ENCODE measurements at places on chromosomes 2 and 18. TPM values are rescaled to one million over a fixed set of nuclear protein-coding genes. Genes with fewer than 3 reads are reported as not detected.

Gene ASPRV1
- 0.33 TPM for total RNA-seq

Gene REG3G
- total RNA-seq: not detected

Gene SP9
- total RNA-seq: not detected

Gene CFAP65
- total RNA-seq: not detected

Gene KDSR
- total RNA-seq: 42.6 TPM

Gene IL36A
- total RNA-seq: not detected

GRCh38 chr2:173962583-173963110 lies 2.5 kb downstream of the SP3 start:
- no peak for DNase-seq

GRCh38 chr2:46937471-46937901 lies 21.9 kb upstream of the MCFD2 start:
- no peak for DNase-seq

DNA sequence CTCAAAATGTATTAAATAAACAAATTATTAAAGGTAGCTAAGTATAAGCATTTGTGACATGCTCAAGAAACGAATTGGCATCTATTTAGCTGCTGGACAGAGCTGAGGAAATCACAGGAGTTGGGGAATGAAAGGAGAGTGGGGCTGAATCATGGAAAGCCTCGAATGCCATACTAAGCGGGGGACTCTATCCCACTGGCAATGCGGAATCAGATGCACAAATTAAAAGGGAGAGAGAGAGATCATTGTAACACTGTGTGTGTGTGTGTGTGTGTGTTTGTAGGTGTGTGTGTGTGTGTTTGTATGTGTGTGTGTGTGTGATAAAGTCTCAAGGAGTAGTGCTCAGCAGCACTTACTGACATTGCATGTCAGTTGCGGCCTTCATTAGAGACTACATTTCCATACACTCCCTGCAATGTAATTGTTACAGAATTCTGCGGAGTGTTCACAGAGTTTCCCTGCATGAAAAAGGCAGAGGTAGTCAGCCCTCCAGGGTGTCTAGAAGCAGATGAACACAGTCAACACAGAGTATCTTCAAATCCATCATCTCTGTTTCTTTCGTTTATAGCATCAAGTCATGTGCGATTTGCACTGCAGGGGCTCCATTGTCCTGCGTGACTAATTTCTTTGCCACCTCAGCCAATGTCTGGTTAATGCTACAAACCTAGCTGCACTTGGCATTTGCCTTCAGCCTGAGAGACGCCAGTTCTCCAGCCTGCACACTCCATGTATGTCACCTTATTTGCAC lies 111.7 kb upstream of the CYRIA start:
- DNase-seq: no peak

GRCh38 chr18:79217979-79218604 lies 148.9 kb downstream of the ATP9B start:
- no peak for DNase-seq

DNA sequence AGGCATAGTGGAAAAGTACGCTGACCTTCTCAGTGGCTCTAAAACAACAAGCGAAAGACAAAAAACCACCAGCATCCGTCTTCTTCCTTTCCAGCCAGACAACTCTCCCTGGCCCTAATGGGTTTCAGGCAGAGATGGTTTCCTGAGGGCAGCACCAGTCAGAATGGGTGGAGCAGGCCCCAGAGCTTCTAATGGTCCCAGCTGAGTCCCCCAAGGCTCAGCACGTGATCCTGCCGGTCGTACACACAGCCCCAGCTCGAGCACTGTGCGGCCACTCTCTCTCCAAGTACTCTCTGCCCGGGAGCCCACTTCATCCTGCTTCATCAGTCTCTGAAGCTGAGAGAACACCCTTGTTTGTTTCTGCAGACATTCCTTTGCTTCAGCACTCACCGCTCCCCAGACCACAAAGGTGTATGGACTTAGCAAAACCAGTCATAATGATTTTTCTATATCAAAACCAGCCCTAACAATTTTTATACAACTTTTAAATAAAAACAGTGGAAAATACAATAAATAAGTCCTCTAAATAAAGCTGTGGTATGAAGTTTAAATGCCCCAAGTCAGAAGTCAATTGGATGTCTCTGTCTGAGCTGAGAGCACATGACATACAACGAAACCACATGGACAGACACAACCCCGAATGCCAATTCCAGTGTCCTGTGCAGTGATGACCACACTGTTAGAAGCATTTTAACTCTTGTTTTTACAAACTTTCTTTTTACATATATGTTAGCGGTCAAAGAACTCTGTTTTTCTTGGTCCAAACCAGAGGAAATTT lies 63.9 kb downstream of the PARD6G start:
- no peak for DNase-seq

DNA sequence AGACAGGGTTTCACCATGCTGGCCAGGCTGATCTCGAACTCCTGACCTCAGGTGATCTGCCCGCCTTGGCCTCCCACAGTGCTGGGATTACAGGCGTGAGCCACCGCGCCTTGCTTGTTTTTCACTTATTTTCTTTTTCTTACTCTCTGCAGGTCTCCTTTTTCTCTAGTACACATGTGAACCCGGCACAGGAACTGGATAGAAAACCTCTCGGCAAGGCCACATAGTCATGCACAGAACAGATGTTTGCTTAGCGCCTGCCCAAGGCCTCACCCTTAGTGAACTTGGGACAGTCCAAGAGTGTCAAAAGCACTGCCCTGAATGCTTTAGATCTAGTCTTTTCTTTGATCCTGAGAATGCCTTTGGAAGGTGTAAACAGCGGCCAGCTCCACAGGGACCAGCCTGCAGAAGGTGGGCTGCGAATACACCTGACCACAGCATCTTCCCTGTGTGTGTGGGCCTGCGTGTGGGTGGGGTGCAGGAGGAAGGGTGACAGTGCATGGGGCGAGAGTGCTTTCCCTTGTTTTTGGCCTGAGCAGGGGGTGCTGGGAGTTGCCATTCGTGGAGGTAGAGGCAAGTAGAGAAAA lies 27.0 kb downstream of the IMPA2 start:
- DNase-seq: no peak

DNA sequence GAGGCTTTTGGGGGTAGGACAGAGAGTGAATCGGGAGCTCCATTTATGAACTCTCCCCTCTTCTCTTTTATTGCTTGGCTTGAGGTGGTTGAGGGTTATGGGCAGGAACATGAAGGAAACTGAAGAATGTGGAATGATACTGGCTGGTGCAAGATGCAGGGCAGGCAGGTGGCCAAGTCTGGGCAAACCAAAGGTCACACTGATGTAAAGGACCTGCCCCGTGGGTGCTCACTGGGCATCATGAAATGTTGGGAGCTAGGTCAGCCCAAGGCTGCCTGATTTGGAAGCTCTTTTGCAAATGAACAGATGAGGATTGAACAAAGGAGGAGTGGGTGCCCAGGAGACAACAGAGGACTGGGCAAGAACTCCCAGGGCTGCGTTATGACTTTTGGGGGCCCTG lies 328.9 kb downstream of the CLIP4 start:
- no peak for DNase-seq

DNA sequence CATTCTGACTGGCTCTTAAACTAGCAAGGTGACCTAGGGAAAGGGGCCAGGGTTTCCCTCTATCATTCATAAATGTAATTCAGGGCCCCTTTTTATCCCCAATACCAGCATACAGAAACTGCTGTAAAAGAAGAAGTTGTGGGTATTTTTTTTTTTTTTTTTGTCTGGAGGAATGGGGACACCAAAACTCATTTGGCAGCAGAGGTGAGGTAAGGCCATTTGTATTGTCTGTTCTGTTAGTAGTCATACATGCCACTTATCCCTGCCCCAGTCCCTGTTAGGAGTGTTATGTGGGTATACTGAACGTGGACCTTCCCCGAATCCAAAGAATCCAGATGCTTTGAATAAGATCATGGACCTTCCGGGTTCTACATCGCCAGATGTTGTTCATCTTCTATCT lies 1.7 kb downstream of the SEPTIN2 start:
- no peak for DNase-seq

DNA sequence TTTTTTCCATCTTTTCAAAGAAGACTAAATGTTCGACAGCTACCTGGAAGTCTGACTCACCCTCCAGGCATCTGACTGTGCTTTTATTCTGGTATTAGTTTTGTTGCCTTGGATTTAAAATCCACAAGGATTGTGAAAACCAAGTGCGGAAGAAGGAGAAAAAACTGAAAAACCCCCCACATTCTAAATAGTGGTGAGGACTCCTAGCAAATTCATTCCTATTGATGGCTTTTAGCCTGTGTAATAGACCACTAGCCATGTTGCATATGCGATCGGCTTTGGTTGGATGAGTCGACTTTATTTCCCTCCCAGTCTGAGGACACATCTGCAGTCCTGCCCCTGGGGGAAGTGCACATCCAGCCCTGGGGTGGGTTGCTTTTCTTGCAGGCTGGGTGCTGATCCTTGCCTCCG lies 16.9 kb downstream of the LDLRAD4 start:
- DNase-seq: no peak

- DNase-seq: peak; percentile 56
Observed at GRCh38 chr18:56067969-56068671, 480.1 kb upstream of the TCF4 start.

DNA sequence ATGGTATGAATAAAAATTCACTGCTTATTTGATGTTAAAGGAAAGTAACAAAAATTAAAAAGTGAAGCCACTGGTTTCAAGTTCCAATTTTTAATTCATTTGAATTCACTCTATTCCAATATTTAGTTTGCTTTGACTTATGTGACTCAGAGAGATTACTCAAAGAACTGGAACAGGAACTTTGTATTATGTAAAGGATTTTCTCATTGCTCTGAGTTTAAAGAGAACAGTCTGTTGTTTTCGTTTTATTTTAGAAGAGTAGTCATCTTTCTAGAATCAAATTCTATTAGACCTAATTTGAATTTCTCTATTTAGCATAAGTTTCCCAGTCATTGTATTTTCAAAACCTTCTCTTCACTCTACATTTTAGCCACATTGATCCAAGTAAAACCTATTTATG lies 300.1 kb upstream of the SLC8A1 start:
- DNase-seq: no peak

DNA sequence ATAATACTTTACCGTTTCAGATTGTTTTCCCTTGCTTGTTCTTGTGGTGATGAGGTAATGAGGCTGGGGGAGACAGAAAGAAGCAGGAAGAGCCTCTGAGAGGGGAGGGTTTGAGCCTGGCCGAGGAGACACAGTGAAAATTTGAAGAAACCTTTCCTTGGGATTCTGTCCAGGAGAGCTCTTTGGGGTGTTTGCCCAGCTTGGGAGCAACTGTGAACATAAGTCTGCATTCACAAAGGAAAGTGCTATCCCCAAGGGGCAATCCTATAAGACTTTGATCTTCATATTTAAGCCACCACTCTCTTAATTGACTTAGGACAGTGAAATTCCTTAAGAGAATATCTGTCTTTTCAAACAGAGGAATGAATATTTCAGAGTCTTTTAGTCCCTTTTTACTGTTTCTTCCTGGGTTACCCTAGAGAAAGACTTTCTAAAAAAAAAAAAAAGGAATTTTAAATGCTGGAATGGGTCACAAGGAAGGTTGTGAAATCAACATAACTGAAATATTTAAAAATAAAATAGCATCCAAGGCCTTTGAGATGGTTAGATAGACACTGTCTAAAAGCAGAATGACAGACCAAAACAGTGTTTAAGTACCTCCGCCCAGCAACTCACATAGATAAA lies 52.5 kb upstream of the STAM2 start:
- peak; percentile 8 for DNase-seq

- peak; percentile 11 for DNase-seq
Observed at GRCh38 chr18:49546719-49547273, 15.1 kb upstream of the LIPG start.

- peak; percentile 32 for DNase-seq
Observed at GRCh38 chr2:156319811-156320485, 12.6 kb downstream of the NR4A2 start.

DNA sequence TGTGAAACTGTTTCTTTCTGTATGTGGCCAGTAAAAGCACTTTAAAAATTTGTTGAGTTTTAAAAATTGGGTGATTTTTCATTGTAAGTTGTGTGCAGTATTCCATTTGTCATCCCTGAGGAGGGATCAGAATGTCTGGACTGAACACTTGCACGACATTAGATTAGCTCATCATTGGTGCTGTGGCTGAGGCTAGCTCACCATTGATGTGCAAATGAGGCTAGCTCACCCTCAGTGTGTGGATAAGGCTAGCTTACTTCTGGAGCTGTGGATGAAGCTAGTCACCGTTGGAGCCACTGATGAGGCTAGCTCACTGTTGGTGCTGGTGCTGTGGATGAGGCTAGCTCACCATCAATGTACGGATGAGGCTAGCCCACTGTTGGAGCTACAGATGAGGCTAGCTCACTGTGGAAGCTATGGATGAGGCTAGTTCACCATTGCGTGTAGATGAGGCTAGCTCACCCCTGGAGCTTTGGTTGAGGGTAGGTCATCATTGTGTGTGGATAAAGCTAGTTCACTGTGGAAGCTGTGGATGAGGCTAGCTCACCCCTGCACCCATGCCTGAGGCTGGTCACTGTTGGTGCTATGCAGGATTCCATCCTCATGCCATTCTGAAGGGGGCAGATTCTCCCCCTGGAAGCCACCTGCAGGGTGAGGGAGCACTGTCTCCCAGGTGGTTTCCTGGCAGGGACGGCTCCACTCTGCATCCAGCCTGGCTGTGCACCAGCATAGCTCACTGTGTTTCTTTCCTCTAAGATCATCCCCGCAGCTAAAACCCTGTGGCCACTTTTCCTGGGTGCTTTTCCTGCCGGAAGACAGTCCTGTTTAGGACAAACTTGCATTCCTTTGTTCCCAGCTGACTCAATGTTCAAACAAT lies 101.1 kb downstream of the TWIST2 start:
- peak; percentile 82 for DNase-seq

DNA sequence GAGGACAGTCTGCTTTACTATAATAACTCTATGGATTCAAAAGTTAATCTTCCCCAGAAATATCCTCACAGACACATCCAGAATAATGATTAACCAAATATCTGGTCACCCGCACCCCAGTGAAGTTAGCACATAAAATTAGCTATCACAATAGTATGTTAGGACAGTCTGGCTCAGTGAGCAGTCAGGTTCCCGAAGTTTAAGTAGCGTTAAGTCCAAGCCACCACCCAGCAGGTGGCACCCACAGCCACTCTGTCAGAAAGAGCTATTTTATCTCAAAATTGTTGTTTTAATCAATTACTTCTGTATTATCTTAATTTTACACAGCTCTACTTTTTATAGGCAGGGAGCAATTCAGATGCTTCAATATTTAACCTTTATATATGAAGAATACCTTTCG lies 537.5 kb downstream of the MBD2 start:
- no peak for DNase-seq

- DNase-seq: peak; percentile 1
Observed at GRCh38 chr2:51329512-51329911, 297.6 kb upstream of the NRXN1 start.

- peak; percentile 44 for DNase-seq
Observed at GRCh38 chr2:157627594-157628476, 829 bp downstream of the ACVR1C start.

- no peak for DNase-seq
Observed at GRCh38 chr2:98110741-98111140, 23.8 kb downstream of the VWA3B start.

- DNase-seq: no peak
Observed at GRCh38 chr2:112618383-112618782, 27.4 kb upstream of the SLC20A1 start.

Data from fibroblast of lung (primary cell).